HCT116 (cell line): ENCODE measurements at places on chromosomes 2 and 18.

DNA sequence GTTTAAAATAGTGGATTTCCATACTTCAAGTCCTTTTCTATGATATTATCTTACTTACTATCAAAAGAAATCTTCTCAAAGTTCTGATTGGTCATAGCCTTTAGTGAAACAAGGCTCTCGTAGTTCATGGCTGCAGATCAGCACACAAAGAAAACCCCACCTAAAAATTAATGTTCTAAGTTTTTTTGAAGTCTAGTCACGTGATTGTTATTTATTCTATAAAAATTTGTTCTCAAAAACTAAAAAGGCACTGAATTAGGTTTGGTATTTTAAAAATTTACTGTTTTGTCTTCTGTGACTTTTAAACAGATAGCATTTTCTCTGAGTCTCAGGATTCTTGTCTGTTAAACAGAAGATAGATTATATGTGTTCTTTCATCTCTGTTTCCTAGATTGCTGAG lies 122.4 kb downstream of the KCNH7 start:
- H3K4me3 ChIP-seq: no peak overlapping the region
- no peaks in the 10 kb centered on the region for H3K4me1 ChIP-seq
- no peak overlapping the region for H3K27ac ChIP-seq
- no peak for DNase-seq
- H3K36me3 ChIP-seq: no peaks in the 10 kb centered on the region
- H3K27me3 ChIP-seq: no peaks in the 10 kb centered on the region; the same call in 1 of the 2 replicates

GRCh38 chr2:2941205-2941604 lies 436.4 kb downstream of the EIPR1 start:
- no peak for DNase-seq
- no peaks in the 10 kb centered on the region for H3K36me3 ChIP-seq
- H3K27ac ChIP-seq: no peak overlapping the region
- H3K4me3 ChIP-seq: no peak overlapping the region
- 0 out of 2 replicates have a peak, but pooled peaks cover 3% of the 10 kb centered on the region for H3K27me3 ChIP-seq

- no peak for DNase-seq
- H3K27me3 ChIP-seq: 0 out of 2 replicates have a peak, but pooled peaks cover under 1% of the 10 kb centered on the region
- no peak overlapping the region for H3K4me3 ChIP-seq
- no peaks in the 10 kb centered on the region for H3K36me3 ChIP-seq
- no peaks in the 10 kb centered on the region for H3K4me1 ChIP-seq
These were observed 267.6 kb upstream of the LYPD1 start for GRCh38 chr2:132937629-132938028.

GRCh38 chr2:113894156-113894743 lies 4.4 kb downstream of the ACTR3 start:
- no peaks in the 10 kb centered on the region for H3K27me3 ChIP-seq
- no peaks in the 10 kb centered on the region for H3K36me3 ChIP-seq
- H3K4me1 ChIP-seq: peaks cover 41% of the 10 kb centered on the region
- peak; percentile 29 for DNase-seq
- H3K4me3 ChIP-seq: peak overlapping the region; percentile 14

GRCh38 chr2:128775217-128775913 lies 456.7 kb upstream of the HS6ST1 start:
- H3K4me3 ChIP-seq: no peak overlapping the region
- no peaks in the 10 kb centered on the region for H3K36me3 ChIP-seq
- no peaks in the 10 kb centered on the region for H3K4me1 ChIP-seq
- no peak overlapping the region for H3K27ac ChIP-seq

DNA sequence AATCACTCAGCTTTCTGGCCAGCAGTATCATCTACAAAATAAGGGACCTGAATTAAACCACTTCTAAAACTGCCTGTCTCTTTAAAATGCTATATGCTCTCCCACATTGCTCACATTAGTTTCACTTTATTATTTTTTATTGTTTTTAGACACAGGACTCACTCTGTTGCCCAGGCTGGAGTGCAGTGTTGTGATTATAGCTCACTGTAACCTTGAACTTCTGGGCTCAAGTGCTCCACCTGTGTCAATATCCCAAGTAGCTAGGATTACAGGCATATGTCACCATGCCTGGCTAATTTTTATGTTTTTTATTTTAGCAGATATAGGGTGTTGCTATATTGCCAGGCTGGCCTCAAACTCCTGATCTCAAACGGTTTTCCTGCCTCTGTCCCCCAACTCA lies 591.3 kb upstream of the ZNF804A start:
- H3K4me3 ChIP-seq: no peak overlapping the region
- H3K4me1 ChIP-seq: no peaks in the 10 kb centered on the region
- no peaks in the 10 kb centered on the region for H3K36me3 ChIP-seq

DNA sequence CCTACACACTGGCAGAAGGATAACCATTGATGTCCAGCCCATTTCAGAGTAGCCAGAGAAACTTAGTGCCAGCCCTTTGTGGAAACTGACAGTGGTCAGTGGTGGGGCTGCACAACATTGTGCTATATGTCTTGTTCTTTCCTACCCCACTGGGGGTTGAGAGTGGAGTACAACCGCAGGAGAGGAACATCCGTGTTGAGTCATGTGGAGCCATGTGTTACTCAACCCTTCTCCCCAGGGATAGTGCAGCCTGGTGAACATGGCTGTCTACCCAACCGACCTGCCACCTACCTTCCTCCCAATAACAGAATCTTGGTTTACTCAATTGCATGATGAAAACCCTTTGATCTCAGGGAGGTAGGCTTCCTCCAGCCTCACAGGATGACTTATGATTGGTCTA lies 65.3 kb upstream of the MAPK4 start:
- no peaks in the 10 kb centered on the region for H3K4me1 ChIP-seq
- no peak overlapping the region for H3K4me3 ChIP-seq
- DNase-seq: no peak

GRCh38 chr2:167209784-167210183 lies 321.5 kb downstream of the XIRP2 start:
- no peak overlapping the region for H3K4me3 ChIP-seq
- H3K4me1 ChIP-seq: no peaks in the 10 kb centered on the region
- H3K27ac ChIP-seq: no peak overlapping the region
- no peaks in the 10 kb centered on the region for H3K36me3 ChIP-seq

- no peak overlapping the region for H3K27ac ChIP-seq
- H3K4me1 ChIP-seq: peaks cover 7% of the 10 kb centered on the region; the same call in 1 of the 2 replicates
- DNase-seq: no peak
- H3K36me3 ChIP-seq: no peaks in the 10 kb centered on the region
- no peak overlapping the region for H3K4me3 ChIP-seq
These were observed 50.9 kb downstream of the ADCYAP1 start for GRCh38 chr18:955384-956066.

- peak overlapping the region; percentile 98 for H3K4me3 ChIP-seq
- no peak for DNase-seq
- H3K27me3 ChIP-seq: no peaks in the 10 kb centered on the region
- H3K4me1 ChIP-seq: peaks cover 10% of the 10 kb centered on the region; the same call in 1 of the 2 replicates
These were observed 1.2 kb downstream of the MEX3C start for GRCh38 chr18:51196118-51196810.

- H3K36me3 ChIP-seq: no peaks in the 10 kb centered on the region; the same call in 1 of the 2 replicates
- no peak for DNase-seq
- no peaks in the 10 kb centered on the region for H3K27me3 ChIP-seq
These were observed 1.0 kb upstream of the HS6ST1 start for GRCh38 chr2:128319631-128320191.

DNA sequence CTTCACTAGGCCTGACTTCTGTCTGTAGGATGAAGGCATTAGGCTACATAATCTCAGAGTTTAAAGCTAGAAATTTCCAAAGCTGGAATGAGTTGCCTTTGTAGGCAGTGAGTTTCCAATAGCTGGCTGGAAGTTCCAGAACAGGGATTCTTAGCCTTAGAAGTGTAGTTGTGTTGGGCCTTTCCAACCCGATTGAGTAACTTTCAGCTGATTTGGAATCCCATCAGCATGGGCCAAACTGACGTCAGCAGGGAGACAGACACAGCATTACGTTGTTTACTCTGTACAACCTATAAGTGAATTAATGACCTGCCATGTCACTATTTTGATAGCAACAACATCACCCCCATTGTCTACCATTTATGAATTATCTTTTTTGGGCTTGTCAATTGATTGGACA lies 56.9 kb downstream of the SETBP1 start:
- no peak overlapping the region for H3K4me3 ChIP-seq
- H3K27ac ChIP-seq: no peak overlapping the region
- no peaks in the 10 kb centered on the region for H3K4me1 ChIP-seq
- H3K27me3 ChIP-seq: no peaks in the 10 kb centered on the region
- DNase-seq: no peak

DNA sequence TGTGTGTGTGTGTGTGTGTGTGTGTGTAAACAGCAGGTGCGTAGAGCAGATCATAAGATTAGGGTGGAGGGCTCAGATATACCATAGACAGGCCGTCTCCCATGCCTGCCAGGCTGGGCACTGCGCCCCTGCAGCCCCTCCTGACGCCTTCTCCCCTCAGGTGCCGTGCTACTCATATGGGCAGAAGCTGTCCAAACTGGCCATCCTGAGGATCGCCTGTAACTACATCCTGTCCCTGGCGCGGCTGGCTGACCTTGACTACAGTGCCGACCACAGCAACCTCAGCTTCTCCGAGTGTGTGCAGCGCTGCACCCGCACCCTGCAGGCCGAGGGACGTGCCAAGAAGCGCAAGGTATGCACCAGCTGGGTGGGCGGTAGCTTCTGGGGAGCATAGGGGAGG lies 10.0 kb downstream of the ATOH8 start:
- DNase-seq: no peak
- no peaks in the 10 kb centered on the region for H3K36me3 ChIP-seq
- no peak overlapping the region for H3K4me3 ChIP-seq
- peaks cover 14% of the 10 kb centered on the region; the same call in 1 of the 2 replicates for H3K4me1 ChIP-seq

DNA sequence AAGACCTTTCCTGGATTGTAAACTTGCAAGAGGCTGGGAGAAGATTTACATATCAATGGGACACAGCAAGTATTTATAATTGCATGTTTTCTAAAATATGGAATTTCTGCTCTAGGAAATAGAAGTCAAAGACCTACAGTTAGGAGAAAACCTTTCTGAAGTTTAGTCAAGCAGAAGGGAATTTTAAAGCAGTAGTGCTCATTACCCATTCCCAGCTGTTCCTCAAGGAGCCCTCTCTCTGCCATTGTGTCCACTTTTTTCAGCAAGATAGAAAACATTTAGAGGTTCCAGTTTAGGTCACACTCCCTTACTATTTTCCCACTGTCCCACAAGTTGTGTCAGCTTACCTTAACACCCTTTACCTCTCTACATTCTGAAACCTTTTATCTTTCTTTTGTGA lies 584.0 kb upstream of the CHAC2 start:
- DNase-seq: no peak
- no peaks in the 10 kb centered on the region for H3K36me3 ChIP-seq
- H3K27me3 ChIP-seq: no peaks in the 10 kb centered on the region
- H3K4me1 ChIP-seq: no peaks in the 10 kb centered on the region
- H3K27ac ChIP-seq: no peak overlapping the region

DNA sequence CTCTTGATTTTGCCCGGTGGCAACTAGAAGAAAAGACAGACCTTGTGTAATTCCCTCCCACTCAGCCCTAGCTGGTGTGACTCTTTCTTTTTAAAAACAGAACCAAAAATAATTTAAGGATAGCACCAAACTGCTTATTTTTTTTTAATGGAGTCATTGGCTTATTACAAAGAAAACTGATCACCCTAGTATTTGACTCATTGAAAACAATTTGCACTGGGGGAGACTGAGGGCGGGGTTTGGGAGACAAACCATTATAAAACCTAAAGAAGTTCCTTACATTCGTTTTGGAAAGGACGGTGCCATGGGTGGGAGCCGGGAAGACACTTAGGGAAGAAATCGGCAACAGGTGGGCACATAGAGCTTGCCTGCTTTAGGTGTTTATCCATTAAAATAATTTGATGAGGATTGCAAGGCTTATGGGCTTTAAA lies 2.5 kb downstream of the PAX3 start:
- no peak for DNase-seq
- H3K4me3 ChIP-seq: no peak overlapping the region
- no peaks in the 10 kb centered on the region for H3K4me1 ChIP-seq
- no peak overlapping the region for H3K27ac ChIP-seq
- H3K27me3 ChIP-seq: peaks cover 26% of the 10 kb centered on the region; the same call in 1 of the 2 replicates

DNA sequence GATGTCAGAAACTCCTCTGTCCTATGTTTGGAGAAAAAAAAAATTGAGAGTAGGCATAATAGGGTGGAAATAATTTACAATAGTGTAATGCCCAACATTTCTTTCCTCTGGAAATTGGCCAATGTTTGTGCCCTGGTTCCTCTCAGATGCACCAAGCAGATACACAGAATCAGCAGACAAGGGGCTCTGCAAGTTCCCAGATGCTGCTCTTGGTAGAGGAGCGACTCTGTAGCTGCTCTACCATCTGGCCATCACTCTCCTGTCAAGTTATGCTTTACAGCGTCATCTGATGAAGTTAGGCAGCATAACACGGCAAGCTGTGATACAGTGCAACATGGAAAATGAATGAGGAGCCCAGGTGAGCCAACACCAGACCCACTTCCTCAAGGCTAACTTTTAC lies 1.6 kb downstream of the DYTN start:
- no peaks in the 10 kb centered on the region for H3K27me3 ChIP-seq
- H3K4me1 ChIP-seq: no peaks in the 10 kb centered on the region
- H3K4me3 ChIP-seq: no peak overlapping the region
- no peak for DNase-seq

- H3K36me3 ChIP-seq: no peaks in the 10 kb centered on the region
- no peak overlapping the region for H3K4me3 ChIP-seq
- no peaks in the 10 kb centered on the region for H3K27me3 ChIP-seq
- DNase-seq: no peak
These were observed 92.6 kb downstream of the RIT2 start for GRCh38 chr18:43022874-43023273.
